ENCODE measurements at places on chromosomes 13 and 19. TPM values are rescaled to one million over a fixed set of nuclear protein-coding genes. Genes with fewer than 3 reads are reported as not detected.

Gene CYP4F2
- not detected for total RNA-seq

Gene BEST2
- not detected for total RNA-seq

Gene PTGER1
- total RNA-seq = 0.20 TPM

Gene FBXO27
- total RNA-seq = 0.44 TPM

Gene IZUMO2
- total RNA-seq = not detected

Gene FLT1
- total RNA-seq = 42.7 TPM

Gene MEF2B
- under 0.01 TPM for total RNA-seq

Gene PSMC4
- 65.7 TPM for total RNA-seq

Gene SLAIN1
- 3.3 TPM for total RNA-seq

Gene JAK3
- 2.0 TPM for total RNA-seq

Data from lung microvascular endothelial cell (primary cell).